Cerebellar cortex (tissue), 1 donor: ENCODE measurements at places on chromosomes 13 and 19.
A peak's percentile ranks its signal among the peaks of the same experiment; 100 is the strongest.

DNA sequence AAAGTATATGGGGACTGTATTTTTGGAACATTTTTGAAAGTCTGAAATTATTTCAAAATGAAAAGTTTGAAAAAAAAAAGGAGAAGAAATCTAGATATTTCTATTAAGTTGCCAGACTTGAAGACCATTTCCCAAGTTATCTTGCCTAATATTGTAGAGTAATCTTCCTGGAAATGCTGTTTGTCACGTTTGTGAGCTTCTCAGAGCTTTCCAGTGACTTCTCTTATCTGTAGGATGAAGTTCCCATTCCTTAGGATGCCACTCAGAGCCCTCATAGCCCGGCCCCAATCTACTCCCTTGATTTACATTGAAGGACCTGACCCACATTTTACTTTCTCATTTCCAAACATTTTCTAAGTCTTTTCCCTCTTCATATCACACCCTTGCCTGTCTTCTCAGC is 23.6 kb downstream of the CEACAM8 start:
- DNase-seq = no peak

- DNase-seq = no peak
Observed at GRCh38 chr19:6744381-6745301, 5.2 kb downstream of the TRIP10 start.

GRCh38 chr13:66840621-66841020 is 389.5 kb downstream of the PCDH9 start:
- DNase-seq = no peak

- no peak for DNase-seq
Observed at GRCh38 chr19:17861542-17862402, 2.1 kb downstream of the RPL18A start.

DNA sequence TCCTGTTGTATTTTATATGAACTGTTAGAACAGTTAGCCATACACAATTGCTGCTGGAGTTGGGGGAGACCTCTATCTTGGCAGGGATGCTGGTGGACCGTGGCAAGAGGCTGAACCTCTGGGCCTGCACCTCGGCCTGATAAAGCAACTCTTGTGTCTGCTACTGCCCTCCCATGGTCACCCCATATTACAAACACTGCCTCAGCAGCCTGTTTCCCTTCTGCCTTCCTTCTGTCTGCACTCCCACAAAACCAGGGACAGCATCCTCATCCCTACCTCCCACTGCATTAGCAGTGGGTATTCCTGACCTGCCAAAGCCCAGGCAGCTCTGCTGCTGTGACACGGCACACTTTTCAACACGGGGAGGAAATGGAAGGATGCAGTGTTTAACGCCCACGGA is 456.4 kb downstream of the FGF14 start:
- peak; percentile 73 for DNase-seq

- DNase-seq = no peak
Observed at GRCh38 chr13:106630650-106631049, 62.7 kb upstream of the ARGLU1 start.
